Activated CD8-positive, alpha-beta memory T cell treated with anti-CD3 and anti-CD28 coated beads, Interleukin-2, amount 10 ng/mL, durations not matched to agents 7 days and 5 days (primary cell): ENCODE measurements at places on chromosomes 1 and 21.

GRCh38 chr1:39922251-39922688 is 20.6 kb upstream of the MYCL start:
- DNase-seq, result no peak
- no peak overlapping the region for H3K4me3 ChIP-seq
- peaks cover 9% of the 10 kb centered on the region for H3K27me3 ChIP-seq
- H3K4me1 ChIP-seq, result peaks cover 4% of the 10 kb centered on the region
- H3K27ac ChIP-seq, result no peak overlapping the region

DNA sequence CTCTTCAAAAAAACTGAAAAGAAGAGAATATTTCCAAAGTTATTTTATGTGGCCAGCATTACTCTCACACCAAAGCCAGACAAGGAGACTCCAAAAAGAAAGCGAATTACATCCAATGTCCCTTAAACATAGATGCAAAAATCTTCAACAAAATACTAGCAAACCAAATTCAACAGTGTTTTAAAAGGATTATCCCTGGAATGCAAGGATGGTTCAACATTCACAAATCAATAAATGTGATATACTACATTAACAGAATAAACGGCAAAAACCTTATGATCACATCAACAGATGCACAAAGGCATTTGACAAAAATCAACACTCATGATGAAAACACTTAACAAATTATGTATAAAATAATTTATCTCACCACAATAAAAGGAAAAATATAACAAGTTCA is 207.8 kb downstream of the DENND1B start:
- H3K27me3 ChIP-seq, result no peaks in the 10 kb centered on the region
- DNase-seq, result no peak
- H3K4me3 ChIP-seq, result no peak overlapping the region
- no peaks in the 10 kb centered on the region for H3K4me1 ChIP-seq

DNA sequence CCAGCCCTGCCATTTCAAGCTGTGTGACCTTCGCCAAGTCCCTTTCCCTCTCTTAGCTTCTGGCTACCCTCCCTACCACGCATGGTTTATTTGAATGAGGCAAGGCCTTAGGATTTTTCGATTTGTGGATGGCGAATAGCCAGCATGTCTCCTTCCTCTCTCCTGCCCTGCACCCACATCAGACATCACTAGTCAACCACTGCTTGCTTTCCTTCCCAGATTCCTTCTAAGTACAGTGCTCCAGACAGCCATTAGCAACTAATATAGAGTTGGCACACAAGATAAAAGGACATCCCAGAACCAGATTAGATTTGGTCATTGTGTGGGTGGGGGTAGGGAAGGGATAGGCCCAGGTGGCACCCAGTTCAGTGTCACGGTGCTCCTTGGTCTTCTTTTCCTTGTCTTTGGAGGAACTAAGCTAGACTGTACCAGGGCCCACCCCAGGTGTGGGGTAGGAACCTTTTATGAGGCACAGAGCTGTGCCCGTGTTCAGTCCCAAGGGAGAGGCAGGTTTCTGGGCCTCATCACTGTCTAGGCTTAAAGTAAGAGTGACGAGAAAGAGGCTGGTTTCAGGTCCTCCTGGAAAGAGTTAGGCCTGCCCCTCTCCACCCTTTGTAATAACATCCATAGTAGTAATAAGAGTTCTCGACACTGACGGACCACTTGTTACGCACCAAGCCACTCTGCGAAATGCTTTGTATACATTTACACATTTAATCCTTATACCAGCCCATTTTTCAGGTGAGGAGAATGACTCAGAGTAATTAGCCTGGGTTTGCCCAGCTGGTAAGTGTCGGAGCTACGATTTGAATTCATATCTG is 8.6 kb downstream of the ALPL start:
- DNase-seq, result no peak
- no peak overlapping the region for H3K27ac ChIP-seq
- H3K27me3 ChIP-seq, result peaks cover 7% of the 10 kb centered on the region
- peaks cover 3% of the 10 kb centered on the region for H3K4me1 ChIP-seq

GRCh38 chr1:20830378-20830777 is 43.3 kb upstream of the HP1BP3 start:
- H3K27ac ChIP-seq, result no peak overlapping the region
- peaks cover 27% of the 10 kb centered on the region for H3K36me3 ChIP-seq
- DNase-seq, result no peak
- H3K4me1 ChIP-seq, result no peaks in the 10 kb centered on the region
- no peak overlapping the region for H3K4me3 ChIP-seq
- no peaks in the 10 kb centered on the region for H3K27me3 ChIP-seq

GRCh38 chr1:184379111-184379752 is 7.6 kb upstream of the C1orf21 start:
- peaks cover 6% of the 10 kb centered on the region for H3K4me1 ChIP-seq
- H3K36me3 ChIP-seq, result no peaks in the 10 kb centered on the region
- H3K27me3 ChIP-seq, result peaks cover 38% of the 10 kb centered on the region
- DNase-seq, result no peak
- no peak overlapping the region for H3K27ac ChIP-seq

DNA sequence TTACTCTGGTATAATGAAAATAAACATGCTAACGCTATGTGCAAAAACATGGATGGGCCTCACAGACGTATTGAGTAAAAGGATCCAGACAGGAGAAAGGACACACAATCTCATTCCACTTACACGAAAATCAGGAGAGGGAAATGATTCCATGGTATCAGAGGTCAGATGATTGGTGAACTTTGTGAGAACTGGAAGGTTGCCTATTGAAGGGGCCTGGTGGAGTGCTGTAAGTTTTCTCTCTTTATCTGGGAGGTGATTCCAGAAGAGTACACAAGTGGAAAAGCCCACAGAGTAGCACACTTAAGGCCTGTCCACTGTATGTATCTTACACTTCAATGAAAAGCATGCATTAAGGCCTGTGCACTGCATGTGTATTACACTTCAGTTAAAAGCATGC is 9.6 kb downstream of the GSTM2 start:
- H3K4me1 ChIP-seq, result no peaks in the 10 kb centered on the region
- no peak overlapping the region for H3K27ac ChIP-seq
- no peak overlapping the region for H3K4me3 ChIP-seq
- no peaks in the 10 kb centered on the region for H3K36me3 ChIP-seq
- no peaks in the 10 kb centered on the region for H3K27me3 ChIP-seq
- DNase-seq, result no peak

GRCh38 chr1:169572187-169572586 is 14.1 kb downstream of the F5 start:
- no peaks in the 10 kb centered on the region for H3K27me3 ChIP-seq
- H3K27ac ChIP-seq, result no peak overlapping the region
- no peak for DNase-seq
- no peak overlapping the region for H3K4me3 ChIP-seq

DNA sequence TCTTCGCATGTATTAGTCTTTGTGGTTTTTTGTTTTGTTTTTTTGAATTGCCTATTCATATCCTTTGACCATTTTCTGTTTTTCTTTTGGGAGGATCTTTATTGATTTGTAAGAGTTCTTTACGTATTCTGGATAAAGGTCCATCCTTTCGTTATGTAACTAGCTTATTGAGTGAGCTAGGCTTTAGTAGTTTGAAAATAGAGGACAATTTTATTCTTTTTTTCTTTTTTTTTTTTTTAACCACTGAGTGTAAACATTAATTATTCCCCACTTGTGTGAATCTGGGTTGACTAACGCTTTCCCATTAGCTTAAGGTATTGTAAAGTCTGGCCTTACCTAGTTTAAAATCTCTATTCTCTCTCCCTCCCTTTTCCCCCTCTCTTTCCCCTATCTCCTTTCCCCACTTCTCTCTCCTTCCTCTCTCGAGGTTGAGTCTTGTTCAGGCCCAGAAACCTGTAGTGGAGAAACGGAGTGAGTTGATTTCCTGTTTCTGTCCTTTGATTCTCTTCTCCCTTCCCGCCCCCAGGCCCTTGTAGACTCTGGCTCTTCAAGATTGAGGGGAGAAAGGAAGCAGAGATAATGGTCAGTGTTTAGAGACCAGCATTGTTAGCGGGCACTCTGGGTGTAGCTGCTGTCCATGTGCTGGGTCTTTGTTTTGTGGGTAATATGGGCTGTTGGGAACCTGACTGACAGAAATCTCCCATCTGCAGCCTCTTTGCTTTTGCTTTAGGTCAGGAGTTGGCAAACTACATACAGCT is 1.5 kb downstream of the MORC3 start:
- DNase-seq, result no peak
- no peaks in the 10 kb centered on the region for H3K27me3 ChIP-seq
- H3K27ac ChIP-seq, result peak overlapping the region; percentile 93
- peak overlapping the region; percentile 88 for H3K4me3 ChIP-seq
- H3K36me3 ChIP-seq, result peaks cover 28% of the 10 kb centered on the region
- peaks cover 36% of the 10 kb centered on the region for H3K4me1 ChIP-seq

GRCh38 chr1:172960019-172960418 is 90.7 kb downstream of the TNFSF18 start:
- no peak overlapping the region for H3K27ac ChIP-seq
- no peaks in the 10 kb centered on the region for H3K4me1 ChIP-seq
- no peak overlapping the region for H3K4me3 ChIP-seq
- H3K36me3 ChIP-seq, result no peaks in the 10 kb centered on the region
- H3K27me3 ChIP-seq, result peaks cover 28% of the 10 kb centered on the region

DNA sequence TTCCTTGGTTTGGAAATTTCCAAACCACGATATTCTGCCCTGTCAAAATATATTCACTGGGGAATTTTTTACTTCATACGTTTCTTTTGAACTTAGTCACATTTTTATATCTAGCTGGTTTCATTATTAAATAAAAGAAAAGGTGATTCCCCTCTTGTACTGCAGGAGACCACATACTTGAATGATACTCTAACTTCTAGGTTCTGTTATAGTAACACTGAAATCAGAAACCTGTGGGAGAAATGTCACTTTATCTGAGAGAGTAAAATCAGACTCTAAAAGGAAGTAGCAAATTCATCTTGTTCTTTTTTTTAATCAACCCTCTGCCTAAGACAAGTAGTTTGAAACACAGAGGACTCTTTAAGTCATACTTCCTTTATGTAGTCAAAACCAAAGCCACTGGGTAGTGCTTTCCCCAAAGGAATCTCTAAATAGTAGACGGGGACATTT is 34.4 kb downstream of the MRPL39 start:
- peak overlapping the region; percentile 92 for H3K27ac ChIP-seq
- peaks cover 70% of the 10 kb centered on the region for H3K36me3 ChIP-seq

DNA sequence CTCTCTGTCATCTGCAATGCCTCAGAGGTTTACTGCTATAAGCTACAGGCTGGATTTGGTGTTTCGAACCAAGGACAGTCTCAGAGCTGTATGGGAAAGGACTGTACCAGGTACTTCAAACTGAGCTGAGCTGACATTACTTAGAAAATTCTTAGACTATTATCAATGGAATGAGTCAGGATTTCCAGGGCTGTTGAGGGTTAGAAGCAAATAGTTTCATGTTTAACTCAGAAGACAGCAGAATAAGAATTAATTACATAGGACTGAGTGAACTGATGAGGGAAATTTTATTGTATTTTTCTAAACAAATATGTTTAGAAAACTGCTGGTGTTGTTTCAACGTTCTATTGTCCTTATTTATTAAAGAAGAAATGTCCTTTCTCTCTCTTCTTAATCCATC is 74.3 kb upstream of the CAPZB start:
- peaks cover 9% of the 10 kb centered on the region for H3K27me3 ChIP-seq
- no peaks in the 10 kb centered on the region for H3K36me3 ChIP-seq
- no peak overlapping the region for H3K4me3 ChIP-seq
- no peaks in the 10 kb centered on the region for H3K4me1 ChIP-seq

- H3K27ac ChIP-seq, result no peak overlapping the region
- H3K4me1 ChIP-seq, result peaks cover 7% of the 10 kb centered on the region
- H3K4me3 ChIP-seq, result no peak overlapping the region
- no peaks in the 10 kb centered on the region for H3K36me3 ChIP-seq
- peaks cover 89% of the 10 kb centered on the region for H3K27me3 ChIP-seq
These were observed 42.1 kb downstream of the RRAGC start for GRCh38 chr1:38817267-38818174.

DNA sequence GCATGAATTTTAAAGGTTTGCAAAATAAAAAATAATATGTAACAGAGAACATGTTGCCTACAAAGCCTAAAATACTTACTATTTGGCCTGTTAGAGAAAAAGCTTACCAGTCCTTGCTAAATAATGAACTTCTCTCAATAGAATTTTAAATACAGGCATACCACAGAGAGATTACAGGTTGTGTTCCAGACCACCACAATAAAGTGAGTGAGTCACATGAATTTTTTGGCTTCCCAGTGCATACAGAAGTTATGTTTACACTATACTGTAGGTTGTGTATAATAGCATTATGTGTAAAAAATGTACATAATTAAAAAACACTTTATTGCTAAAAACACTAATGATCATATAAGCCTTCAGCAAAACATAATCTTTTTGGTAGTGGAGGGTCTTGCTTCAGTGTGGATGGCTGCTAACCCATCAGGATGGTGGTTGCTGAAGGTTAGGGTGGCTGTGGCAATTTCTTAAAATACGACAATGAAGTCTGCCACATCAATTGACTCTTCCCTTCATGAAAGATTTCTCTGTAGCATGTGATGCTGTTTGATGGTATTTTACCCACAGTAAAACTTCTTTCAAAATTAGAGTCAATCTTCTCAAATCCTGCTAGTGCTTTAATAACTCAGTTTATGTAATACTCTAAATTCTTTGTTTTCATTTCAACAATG is 48.6 kb downstream of the SCYL3 start:
- no peak overlapping the region for H3K27ac ChIP-seq
- no peak overlapping the region for H3K4me3 ChIP-seq
- H3K36me3 ChIP-seq, result peaks cover 79% of the 10 kb centered on the region
- H3K4me1 ChIP-seq, result no peaks in the 10 kb centered on the region
- DNase-seq, result no peak
- H3K27me3 ChIP-seq, result no peaks in the 10 kb centered on the region

GRCh38 chr1:89780721-89781120 is 40.1 kb upstream of the LRRC8D start:
- no peak overlapping the region for H3K27ac ChIP-seq
- H3K36me3 ChIP-seq, result no peaks in the 10 kb centered on the region
- no peak for DNase-seq
- peaks cover 20% of the 10 kb centered on the region for H3K4me1 ChIP-seq

- DNase-seq, result no peak
- no peak overlapping the region for H3K4me3 ChIP-seq
- H3K4me1 ChIP-seq, result peaks cover 14% of the 10 kb centered on the region
- peaks cover 12% of the 10 kb centered on the region for H3K27me3 ChIP-seq
These were observed 401.3 kb downstream of the HHAT start for GRCh38 chr1:210730023-210730422.

- H3K36me3 ChIP-seq, result no peaks in the 10 kb centered on the region
- H3K4me3 ChIP-seq, result no peak overlapping the region
- no peaks in the 10 kb centered on the region for H3K4me1 ChIP-seq
- H3K27ac ChIP-seq, result no peak overlapping the region
- H3K27me3 ChIP-seq, result no peaks in the 10 kb centered on the region
These were observed 324.4 kb downstream of the ADGRL2 start for GRCh38 chr1:82125119-82125518.

GRCh38 chr1:82073071-82073470 is 272.3 kb downstream of the ADGRL2 start:
- no peaks in the 10 kb centered on the region for H3K36me3 ChIP-seq
- H3K27ac ChIP-seq, result no peak overlapping the region

GRCh38 chr1:209854196-209854595 is 26.4 kb downstream of the UTP25 start:
- H3K4me1 ChIP-seq, result peaks cover 3% of the 10 kb centered on the region
- H3K36me3 ChIP-seq, result peaks cover 22% of the 10 kb centered on the region
- H3K27ac ChIP-seq, result no peak overlapping the region
- no peak overlapping the region for H3K4me3 ChIP-seq
- H3K27me3 ChIP-seq, result no peaks in the 10 kb centered on the region
- DNase-seq, result no peak
